NCI-H2227 treated with DMSO at 0.1 percent for 48 hours (cell line): ENCODE measurements at places on chromosomes 5 and 9.

DNA sequence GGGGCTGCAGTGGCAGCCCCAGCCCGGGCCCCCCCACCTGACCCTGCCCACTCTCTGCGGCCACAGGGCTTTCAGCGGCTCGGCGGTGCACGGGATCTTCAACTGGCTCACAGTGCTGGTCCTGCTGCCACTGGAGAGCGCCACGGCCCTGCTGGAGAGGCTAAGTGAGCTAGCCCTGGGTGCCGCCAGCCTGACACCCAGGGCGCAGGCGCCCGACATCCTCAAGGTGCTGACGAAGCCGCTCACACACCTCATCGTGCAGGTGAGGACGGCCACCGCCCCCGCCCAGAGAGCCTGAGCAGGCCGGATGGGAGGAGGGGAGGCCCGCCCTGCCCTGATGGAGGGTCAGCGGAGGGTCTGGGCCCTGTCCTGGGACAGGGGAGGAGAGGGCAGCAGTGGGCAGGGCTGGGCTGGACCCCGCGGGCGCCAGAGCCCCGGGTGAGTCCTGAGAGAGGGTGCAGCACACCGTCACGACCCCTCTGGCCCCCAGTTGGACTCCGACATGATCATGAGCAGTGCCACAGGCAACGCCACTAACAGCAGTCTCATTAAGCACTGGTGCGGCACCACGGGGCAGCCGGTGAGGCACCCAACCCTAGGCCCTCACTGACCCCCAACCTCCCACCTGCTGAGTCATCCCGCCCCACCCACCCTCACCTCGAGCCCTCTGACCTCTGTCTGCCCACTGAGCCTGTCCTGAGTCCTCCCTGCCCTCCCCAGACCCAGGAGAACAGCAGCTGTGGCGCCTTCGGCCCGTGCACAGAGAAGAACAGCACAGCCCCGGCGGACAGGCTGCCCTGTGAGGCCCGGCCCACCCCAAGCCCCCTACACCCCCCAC, 2.7 kb downstream of the SLC34A3 start:
- no peak for DNase-seq

- DNase-seq = no peak
Observed at GRCh38 chr9:87343816-87344430, 153.7 kb upstream of the DAPK1 start.

GRCh38 chr5:178902849-178903248, 7.1 kb downstream of the ZFP2 start:
- DNase-seq = no peak

- no peak for DNase-seq
Observed at GRCh38 chr9:94586316-94586715, 7.3 kb downstream of the FBP2 start.

DNA sequence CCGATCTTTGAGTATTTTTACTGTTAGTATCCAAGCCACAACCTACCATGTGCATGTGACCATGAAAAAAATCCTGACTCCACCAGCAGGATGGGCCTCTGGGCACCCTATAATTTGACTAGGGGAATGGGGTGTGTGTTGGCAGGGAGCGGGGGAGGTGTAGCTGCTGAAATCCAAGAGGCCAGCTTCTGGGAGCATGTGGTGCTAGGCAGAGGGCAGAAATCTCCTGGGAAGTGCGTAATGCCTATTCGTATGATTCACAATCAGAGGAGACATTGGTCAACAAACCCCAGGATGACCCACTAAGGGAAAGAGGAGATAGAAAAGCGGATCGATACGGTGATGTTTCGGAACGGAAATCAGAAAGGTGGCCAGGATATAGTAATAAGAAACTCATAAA, 149.9 kb downstream of the ARSB start:
- no peak for DNase-seq

- no peak for DNase-seq
Observed at GRCh38 chr5:68875351-68875750, 218.5 kb upstream of the SLC30A5 start.

GRCh38 chr9:1047591-1048230, 2.4 kb upstream of the DMRT2 start:
- no peak for DNase-seq

DNA sequence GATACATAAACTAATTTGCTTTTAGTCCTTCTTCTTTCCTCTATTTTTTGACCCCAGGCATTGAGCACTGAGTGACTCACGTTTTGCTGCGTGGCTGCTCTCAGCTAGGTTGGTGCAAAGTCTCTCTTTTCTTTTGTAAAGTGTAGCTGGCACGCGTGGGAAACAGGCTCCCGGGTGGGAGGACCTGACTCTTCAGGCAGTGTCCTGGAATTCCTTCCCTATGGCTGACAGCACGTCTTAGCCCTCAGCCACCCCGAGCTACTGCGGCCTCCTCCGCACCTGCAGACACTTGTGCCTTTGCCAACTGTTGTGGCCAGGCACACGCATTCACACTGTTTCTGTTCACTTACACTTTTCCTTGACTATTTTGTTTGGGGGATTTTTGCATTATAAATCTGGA, 877 bp upstream of the SCGB3A1 start:
- DNase-seq = no peak

GRCh38 chr9:2262386-2263071, 247.4 kb downstream of the SMARCA2 start:
- peak; percentile 13 for DNase-seq
